ENCODE measurements at places on chromosomes 2 and 18. TPM values are rescaled to one million over a fixed set of nuclear protein-coding genes. Genes with fewer than 3 reads are reported as not detected.

FKBP1B gene
- 3.1 TPM for total RNA-seq

HSPE1 gene
- 107 TPM for total RNA-seq

MARCHF4 gene
- total RNA-seq: not detected

G6PC2 gene
- total RNA-seq: not detected

IL1RL2 gene
- total RNA-seq: not detected

UBE2F gene
- 65.1 TPM for total RNA-seq

SLC35F6 gene
- total RNA-seq: 18.3 TPM

TCF7L1 gene
- 9.3 TPM for total RNA-seq

RNF125 gene
- total RNA-seq: 3.8 TPM

CCBE1 gene
- 3.9 TPM for total RNA-seq

KCNS3 gene
- total RNA-seq: 4.2 TPM

PAX8 gene
- total RNA-seq: 0.35 TPM

SPHKAP gene
- total RNA-seq: 113 TPM

PPP1R7 gene
- total RNA-seq: 66.0 TPM

INHA gene
- total RNA-seq: 2.6 TPM

SGO2 gene
- total RNA-seq: 1.3 TPM

DCC gene
- total RNA-seq: not detected

FBXO48 gene
- total RNA-seq: 1.1 TPM

B4GALT6 gene
- 7.4 TPM for total RNA-seq

CELF4 gene
- total RNA-seq: 0.19 TPM

DAW1 gene
- 0.13 TPM for total RNA-seq

GAREM1 gene
- 23.5 TPM for total RNA-seq

AFF3 gene
- total RNA-seq: 7.6 TPM

WNT6 gene
- total RNA-seq: 2.6 TPM

FAM210A gene
- total RNA-seq: 62.1 TPM

UBE2E3 gene
- 49.2 TPM for total RNA-seq

FAM237A gene
- not detected for total RNA-seq

ASPRV1 gene
- 0.78 TPM for total RNA-seq

MRPL33 gene
- total RNA-seq: 356 TPM

TOGARAM2 gene
- 42.8 TPM for total RNA-seq

FHOD3 gene
- total RNA-seq: 317 TPM

TTLL4 gene
- 5.6 TPM for total RNA-seq

NTSR2 gene
- 0.19 TPM for total RNA-seq

ADAM23 gene
- 58.9 TPM for total RNA-seq

MGAT4A gene
- 20.0 TPM for total RNA-seq

CNRIP1 gene
- total RNA-seq: 9.3 TPM

All from Right ventricle myocardium superior (tissue), 1 donor.